ENCODE measurements at places on chromosomes 16 and 17. TPM values are rescaled to one million over a fixed set of nuclear protein-coding genes. Genes with fewer than 3 reads are reported as not detected.

- DNase-seq = no peak
Observed at GRCh38 chr16:58031016-58031800, 5.7 kb downstream of the MMP15 start.

The GPS1 gene
- 164 TPM for total RNA-seq

DNA sequence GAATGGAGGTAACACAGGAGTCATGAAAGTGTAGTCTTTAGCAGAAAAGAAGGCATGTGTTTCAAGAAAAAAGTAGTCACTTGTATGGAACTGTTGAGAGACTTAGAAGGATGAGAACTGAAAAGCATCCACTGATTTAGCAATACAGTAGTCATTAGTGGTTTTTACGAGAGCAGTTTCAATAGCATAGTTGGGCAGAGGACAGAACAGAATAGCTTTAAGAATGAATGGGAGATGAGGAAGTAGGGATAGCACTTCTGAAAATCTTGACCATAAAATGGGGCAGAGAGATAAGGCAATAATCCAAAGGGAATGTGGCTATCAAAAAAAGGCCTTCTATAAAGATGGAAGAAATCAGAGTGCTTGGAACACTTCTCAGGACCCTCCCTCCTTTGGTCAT is 64.8 kb upstream of the C17orf78 start:
- DNase-seq = no peak

GRCh38 chr17:67689534-67690177 is 28.1 kb upstream of the NOL11 start:
- DNase-seq = no peak

- DNase-seq = no peak
Observed at GRCh38 chr16:23410176-23410575, 42.8 kb downstream of the COG7 start.

GRCh38 chr16:52740766-52741165 is 193.8 kb upstream of the TOX3 start:
- no peak for DNase-seq
